ENCODE measurements at places on chromosomes 11 and 22.
A peak's percentile ranks its signal among the peaks of the same experiment; 100 is the strongest.

GRCh38 chr11:134483857-134484256 is 71.8 kb upstream of the B3GAT1 start:
- DNase-seq, result no peak

- no peak for DNase-seq
Measured at GRCh38 chr11:61287338-61287977, 7.7 kb downstream of the VWCE start.

GRCh38 chr11:78809931-78810541 is 235.4 kb upstream of the NARS2 start:
- no peak for DNase-seq

DNA sequence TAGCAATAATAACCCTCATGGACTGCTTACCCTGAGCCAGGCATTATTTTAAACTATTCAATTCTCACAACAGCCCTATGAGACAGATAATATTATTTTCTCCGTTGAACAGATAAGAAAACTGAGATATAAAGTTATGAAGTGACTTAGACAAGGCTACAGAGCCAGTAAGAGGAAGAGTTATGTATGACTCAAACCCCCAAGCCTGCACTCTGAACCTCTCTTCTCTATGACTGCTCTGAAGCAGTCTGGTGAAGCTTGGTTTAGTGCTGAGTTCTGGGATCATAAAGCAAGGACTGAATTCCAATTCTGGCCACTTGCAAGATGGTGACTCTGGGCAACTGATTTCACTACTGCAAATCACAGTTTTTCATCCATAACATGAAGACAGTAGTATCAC is 34.5 kb downstream of the TNKS1BP1 start:
- DNase-seq, result no peak

DNA sequence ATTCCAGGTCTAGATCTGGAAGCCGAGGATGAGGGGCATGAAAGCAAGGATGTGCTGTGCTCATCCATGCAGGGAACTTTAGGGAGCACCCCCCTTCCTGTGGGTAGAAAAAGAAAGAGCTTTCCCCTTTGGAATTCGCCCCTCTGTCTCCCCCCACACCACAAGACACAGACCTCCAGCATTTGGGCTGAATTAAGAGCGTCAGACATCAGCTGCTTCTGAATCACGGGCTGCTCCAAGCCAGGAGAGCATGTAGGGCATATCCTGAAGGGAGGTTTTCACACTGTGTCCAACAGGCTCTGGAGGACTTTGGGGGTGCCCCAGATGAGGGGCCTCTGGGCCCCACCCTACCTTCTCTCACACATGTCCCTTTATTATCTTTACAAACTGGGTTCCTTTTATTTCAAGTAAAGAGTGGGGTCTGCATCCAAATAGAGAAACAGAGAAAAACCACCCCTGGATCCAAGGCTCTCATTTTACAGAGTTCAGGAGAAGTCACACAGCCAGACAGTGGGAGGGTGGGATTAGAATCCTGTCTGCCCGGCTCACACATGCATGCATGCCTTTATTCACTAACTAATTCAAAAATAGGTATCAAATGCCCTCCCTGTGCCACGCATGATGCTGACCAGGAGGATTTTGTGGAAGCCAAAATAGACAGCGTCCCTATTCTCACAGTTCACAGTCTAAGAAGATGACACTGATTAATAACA is 52.8 kb downstream of the LRRC32 start:
- DNase-seq, result no peak

GRCh38 chr11:121887976-121888557 is 227.9 kb downstream of the BLID start:
- DNase-seq, result no peak

- DNase-seq, result no peak
Measured at GRCh38 chr11:117319214-117319840, 3.3 kb upstream of the BACE1 start.

DNA sequence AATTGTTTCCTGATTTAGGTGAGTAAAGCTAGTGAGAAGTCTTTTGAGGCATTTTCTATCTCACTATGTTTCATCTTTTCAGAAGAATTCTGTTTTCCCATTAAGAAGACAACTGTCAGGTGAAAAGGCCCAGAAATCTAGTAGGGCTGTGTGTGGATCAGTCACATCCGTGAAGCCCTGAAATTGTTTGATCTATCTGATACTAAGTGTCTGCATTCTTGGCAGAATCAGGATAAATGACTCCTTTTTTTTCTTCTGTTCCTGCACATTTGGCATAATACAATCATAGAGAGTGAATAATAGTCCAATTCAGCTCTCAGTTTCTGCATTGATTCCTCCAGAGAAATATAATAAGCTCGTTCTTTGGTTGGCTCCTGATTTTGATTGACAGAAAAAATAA is 208.3 kb downstream of the NAV2 start:
- DNase-seq, result no peak

DNA sequence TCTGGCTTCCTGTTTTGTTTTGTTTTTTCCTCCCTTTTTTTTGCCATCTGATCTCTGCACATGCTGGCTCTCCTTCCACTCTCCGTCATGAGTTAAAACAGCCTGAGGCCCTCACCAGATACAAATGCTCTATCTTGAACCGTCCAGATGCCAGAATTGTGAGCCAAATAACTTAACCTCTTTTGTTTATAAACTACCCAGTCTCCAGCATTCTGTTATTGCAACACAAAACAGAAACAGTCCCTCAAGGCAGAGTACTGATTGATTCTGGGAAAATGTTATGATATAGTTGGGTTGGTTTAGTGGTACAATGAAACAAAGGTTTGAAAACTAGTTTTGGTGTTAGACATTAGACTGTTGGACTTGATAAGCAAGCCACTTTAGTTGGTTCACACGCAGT is 1390.0 kb upstream of the RAG2 start:
- DNase-seq, result no peak

GRCh38 chr22:46349681-46350080 is 14.2 kb downstream of the TRMU start:
- DNase-seq, result no peak

- DNase-seq, result no peak
Measured at GRCh38 chr11:9606809-9607510, 33.5 kb downstream of the WEE1 start.

- DNase-seq, result no peak
Measured at GRCh38 chr11:104837969-104838639, 60.2 kb downstream of the CASP12 start.

DNA sequence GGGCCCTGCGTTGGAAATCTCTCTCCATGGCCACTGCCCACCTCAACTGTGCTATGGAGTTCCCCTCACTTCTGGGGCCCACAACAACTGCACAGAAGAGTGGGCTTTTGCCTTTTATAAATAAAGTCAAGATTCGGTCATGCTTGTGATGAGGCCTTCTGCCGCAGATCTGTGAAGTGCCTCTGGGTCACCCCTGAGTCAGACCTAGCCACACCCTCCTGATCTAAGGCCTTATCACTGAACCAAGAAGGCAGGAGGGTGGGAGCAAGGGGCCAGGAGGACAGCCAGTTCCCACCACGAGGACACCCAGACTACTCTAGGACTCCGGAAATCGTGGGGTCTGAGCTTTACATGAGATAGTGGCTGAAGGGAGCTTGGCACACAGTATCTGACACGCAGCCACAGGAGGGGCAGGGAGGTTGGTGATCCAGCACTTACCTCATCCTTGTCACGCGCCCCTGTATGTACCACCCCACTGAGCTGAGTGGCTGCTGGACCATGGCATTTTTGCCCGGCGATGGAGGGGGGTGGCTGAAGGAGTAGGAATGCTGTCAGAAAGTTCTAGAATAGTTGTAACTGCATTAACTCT is 115.7 kb downstream of the ABTB2 start:
- DNase-seq, result no peak

DNA sequence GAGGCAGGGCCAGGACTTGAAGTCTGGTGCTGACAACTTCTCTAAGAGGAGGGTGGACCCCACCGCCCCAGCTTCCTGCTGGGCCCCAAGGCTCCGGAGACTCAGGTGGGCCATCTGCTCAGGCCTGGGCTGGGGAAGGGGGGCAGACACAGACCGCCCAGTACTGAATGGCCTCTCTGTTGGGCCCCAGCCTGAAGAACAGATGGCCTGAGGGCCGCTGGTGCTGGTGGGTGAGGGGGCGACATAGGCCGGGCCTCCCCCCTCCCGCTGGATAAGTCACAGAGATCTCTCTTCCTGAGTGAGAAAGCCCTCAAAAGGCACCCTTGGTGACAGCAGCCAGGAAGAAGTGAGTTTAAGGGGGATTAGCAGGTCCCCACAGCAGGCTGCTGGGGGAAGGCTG is 12.5 kb upstream of the TP53I11 start:
- no peak for DNase-seq

GRCh38 chr11:107549253-107549953 is 16.1 kb downstream of the ALKBH8 start:
- DNase-seq, result peak; percentile 20

- DNase-seq, result no peak
Measured at GRCh38 chr11:88179141-88179540, 3.9 kb upstream of the RAB38 start.

DNA sequence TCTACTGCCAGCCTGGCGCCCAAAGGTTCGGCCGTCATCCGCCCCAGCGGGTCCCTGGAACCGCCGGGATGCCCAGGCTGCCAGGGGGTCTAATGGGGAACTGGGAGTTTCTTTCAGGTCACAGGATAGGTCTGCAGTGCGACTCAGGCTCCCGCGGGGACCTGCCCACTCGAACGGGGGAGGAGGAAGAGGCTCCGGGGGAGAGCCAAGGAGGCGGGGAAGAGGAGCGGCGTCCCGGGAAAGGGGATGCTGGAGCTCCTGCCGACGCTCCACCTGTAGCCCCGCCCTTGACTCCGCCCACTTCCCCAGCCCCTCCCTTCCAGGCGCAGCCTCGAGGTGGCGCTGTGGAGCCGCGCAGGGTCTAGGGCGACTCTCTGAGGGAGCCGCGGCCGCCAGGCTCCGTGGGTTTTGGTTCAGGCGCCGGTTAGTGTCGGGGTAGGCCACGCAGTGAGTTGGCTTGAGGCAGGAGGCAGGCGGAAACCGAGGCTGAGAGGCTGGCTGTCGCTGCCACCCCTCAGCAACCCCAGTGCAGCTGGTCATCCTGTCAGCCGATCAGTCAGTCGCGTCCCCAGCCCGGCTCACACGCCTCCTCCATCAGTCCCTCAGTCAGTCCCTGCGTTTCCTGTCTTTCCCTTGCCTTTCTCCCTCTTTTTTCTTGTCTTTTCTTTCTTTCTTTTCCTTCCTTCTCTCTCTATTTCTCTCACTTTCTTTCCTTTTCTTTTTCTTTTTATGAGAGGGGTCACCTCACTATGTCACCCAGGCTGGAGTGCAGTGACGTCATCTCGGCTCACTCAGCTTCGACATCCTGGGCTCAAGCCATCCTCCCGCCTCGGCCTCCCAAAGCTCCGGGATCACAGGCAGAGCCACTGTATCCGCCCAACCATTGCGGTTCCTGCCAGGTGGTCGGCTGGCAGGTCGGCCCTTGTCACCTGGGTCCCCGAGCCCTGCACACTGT is 26.4 kb downstream of the YWHAH start:
- peak; percentile 83 for DNase-seq

DNA sequence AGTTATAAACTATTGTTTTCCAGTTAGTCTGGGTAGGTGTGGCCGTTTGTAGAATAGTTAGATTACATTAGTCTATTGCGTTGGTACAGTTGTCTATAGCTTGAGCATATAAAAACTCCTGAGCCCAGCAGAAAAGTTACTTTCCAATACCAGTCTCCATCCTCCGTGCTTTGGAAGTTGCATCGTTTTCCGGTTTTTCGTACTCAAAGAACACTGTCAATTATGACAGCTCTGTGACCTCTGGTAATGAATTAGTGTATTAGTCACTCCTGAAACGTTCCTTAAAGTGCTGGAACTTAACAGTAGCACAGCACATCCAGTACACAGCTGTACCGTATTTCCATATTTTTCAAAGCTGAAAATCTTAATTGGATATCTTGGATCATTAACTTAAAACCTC is 808 bp upstream of the MSANTD2 start:
- DNase-seq, result no peak

DNA sequence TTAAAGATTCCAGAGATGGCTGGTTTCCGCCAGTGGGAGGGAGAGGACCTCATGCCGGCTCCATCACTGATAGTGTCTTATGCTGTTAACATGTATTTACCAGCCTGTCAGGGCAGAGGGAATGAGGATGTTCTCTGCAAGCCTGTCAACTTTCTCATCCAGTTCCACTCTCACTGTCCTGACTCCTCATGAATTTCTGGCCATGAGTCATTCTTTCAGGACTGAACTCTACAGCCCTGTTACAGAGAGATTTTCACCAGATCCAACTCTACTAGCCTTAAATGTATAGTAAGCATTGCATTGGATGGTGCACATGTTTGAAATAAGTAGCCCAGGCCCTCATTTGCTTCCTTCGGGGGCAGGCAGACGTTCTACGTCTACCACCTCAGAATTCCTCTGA is 387.7 kb downstream of the TMEM135 start:
- DNase-seq, result no peak

DNA sequence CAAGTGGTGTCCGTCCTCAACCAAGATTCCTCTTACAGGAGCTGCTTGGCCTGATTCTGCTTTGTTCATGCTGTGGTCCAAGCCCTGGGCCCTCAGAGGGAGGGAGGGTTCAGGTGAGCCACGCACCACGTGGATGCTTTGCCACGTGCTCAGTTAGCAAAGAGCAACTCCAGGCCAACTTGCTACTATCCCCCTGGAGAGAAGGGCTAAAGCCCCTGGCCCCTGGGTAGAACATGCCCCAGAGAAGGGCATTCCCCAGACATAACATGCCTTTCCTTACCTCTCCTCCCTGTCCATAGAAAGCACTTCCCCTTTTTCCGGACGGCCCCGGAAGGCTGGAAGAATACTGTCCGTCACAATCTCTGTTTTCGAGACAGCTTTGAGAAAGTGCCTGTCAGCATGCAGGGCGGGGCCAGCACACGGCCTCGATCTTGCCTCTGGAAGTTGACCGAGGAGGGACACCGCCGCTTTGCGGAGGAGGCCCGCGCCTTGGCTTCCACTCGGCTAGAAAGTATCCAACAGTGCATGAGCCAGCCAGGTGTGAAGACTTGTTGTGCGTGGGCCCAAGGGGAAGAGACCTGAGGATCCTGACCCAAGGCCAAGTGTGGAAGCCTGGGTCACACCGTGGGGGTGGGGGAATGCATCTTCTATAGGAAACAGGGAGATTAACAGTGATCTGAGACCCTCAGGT is 8.8 kb downstream of the FOXR1 start:
- no peak for DNase-seq

- DNase-seq, result peak; percentile 23
Measured at GRCh38 chr11:72584293-72584938, 89.8 kb downstream of the PDE2A start.

- no peak for DNase-seq
Measured at GRCh38 chr11:116551576-116551975, 221.2 kb downstream of the BUD13 start.

GRCh38 chr11:88813233-88813915 is 252.4 kb downstream of the GRM5 start:
- no peak for DNase-seq

- no peak for DNase-seq
Measured at GRCh38 chr22:45925811-45926351, 51.1 kb downstream of the WNT7B start.

DNA sequence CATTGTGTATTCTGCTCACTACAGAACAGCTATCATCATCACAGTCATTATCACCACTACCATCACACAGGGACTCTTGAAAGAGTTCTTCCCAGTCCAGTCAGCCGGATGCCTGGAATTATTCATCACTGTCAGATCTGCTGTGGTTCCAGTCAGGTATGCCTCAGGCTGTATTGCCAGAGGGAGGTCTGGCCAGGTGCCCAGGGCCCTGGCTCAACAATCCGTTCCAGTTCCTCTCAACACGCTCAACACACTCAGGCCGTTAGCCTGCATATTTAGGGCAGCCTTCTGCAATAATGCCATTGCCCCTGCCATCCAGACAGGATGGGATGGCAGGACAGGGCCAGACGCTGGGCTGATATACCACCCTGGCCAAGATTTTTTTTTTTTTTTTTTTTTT is 28.6 kb upstream of the RASL10A start:
- DNase-seq, result no peak

GRCh38 chr11:92388380-92388779 is 163.8 kb downstream of the FAT3 start:
- no peak for DNase-seq
